ENCODE measurements at places on chromosomes 1 and 21.
A peak's percentile ranks its signal among the peaks of the same experiment; 100 is the strongest.

- peak; percentile 67 for ATAC-seq
Measured at GRCh38 chr1:51303751-51304251, 26.6 kb downstream of the TTC39A start.

GRCh38 chr1:206739411-206740076 is 31.0 kb upstream of the IL19 start:
- peak; percentile 78 for ATAC-seq

- no peak for ATAC-seq
Measured at GRCh38 chr1:84363019-84363418, 35.3 kb upstream of the DNASE2B start.

DNA sequence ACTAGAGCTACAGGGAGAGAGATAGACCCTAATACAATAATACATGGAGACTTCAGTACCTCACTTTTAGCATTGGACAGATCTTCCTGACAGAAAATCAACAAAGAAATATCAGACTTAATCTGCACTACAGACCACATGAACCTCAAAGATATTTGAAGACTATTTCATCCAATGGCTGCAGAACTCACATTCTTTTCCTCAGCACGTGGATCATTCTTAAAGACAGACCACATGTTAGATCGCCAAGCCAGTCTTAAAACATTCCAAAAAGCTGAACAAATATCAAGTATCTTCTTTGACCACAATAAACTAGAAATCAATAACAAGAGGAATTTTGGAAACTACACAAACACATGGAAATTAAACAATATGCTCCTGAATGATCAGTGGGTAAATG is 576.0 kb downstream of the KIF26B start:
- ATAC-seq, result no peak

- no peak for ATAC-seq
Measured at GRCh38 chr1:4075436-4076225, 175.6 kb upstream of the C1orf174 start.

DNA sequence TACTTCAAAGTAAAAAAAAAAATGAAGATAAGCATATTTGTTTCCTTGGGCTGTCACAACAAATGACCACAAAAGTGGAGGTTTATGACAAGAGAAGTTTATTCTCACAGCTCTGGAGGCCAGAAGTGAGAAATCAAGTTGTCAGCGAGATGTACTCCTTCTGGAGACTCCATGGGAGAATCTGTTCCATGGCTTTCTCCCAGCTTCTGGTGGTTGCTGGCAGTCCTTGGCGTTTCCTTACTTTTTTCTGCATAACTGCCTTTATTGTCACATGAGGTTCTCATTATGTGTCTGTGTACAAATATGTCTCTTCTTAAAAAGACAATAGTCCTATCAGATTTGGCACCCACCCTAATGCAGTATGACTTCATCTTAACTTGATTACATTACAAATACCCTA is 398.3 kb downstream of the KCNT2 start:
- ATAC-seq, result no peak

DNA sequence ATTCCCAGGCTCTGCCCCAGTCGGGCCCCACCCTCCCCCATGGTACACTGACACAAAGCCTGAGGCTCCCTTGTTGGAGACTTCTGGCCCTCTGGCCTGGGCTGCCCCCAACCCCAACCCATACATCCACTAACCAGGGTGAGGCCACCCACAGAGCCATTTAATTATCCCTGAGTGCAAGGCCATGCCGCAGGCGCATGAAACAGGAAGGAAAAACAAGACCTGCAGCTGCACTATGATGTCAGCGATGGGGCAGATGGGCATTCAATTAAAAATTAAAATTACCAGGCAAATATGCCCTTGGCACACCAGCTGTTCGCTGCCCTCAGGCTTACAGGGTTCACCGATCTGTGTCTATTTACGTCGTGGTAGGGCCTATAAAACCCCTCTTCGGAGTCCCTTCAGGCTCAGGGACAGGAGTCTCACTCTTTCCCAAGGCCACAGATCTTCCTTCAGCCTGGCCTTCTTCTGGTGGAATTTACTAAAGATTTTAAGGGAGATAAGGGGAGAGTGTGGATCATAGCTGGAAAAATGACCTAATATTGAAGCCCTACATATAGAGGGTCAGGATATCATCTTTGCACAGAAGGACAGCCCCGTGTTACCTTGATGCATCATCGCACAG is 29.6 kb upstream of the RGS16 start:
- ATAC-seq, result no peak

- ATAC-seq, result peak; percentile 38
Measured at GRCh38 chr1:207088701-207089626, at the start of gene C4BPB. Gene C4BPB, plus strand, starts transcription at chr1:207088860. Its CDS starts 672 bp downstream, at chr1:207089532.

DNA sequence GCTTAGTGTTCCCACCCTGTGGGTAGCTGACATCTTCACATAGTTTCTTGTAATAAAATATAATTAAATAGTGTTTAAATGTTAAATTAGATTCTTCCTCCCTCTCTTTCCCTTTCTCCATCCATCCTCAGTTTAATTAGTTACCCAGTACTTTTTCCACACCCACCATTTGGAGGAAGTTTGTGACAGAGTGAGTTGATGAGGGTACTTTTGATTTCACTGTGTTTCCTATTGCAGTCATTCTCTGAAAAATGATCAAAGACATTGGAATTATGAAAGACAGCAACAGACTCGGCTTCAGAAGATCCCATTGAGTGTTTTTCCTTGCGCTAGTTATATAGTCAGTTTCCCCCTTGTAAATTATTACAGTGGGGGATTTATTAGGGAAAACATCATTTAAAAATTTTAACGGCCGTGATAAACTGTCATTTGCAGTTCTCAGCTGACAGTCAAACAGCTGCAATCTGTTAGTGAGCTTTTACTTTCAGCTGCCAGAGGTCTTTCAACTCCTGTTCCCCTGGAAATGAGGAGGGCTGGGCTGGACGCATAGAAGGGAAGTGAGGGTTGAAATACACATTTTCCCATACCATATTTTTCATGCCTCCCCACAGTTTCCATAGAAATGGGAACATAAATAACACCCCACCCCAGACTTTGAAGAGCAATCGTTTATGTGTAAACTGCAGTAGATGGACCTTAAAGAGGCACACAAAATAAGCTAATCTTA is 61.3 kb upstream of the CACYBP start:
- no peak for ATAC-seq

GRCh38 chr1:39872698-39873097 is 10.6 kb downstream of the TRIT1 start:
- no peak for ATAC-seq

DNA sequence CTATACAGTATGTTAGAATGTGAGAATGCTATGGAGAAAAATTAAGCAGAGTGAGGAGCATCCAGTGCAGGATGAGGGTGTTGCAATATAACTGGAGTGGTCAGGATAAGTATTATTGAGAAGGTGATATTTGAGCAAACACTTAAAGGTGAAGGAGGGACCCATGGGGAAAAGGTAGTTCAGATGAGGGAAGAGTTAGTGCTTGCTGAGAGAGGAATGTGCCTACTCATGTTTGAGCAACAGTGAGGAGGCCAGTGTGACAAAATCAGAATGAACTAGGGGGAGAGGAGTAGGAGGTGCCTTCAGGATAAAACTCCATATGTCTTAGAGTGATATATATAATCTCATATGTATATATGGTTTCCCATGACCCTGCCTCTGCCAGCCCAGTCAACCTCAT is 6.2 kb upstream of the TRIM45 start:
- ATAC-seq, result no peak

DNA sequence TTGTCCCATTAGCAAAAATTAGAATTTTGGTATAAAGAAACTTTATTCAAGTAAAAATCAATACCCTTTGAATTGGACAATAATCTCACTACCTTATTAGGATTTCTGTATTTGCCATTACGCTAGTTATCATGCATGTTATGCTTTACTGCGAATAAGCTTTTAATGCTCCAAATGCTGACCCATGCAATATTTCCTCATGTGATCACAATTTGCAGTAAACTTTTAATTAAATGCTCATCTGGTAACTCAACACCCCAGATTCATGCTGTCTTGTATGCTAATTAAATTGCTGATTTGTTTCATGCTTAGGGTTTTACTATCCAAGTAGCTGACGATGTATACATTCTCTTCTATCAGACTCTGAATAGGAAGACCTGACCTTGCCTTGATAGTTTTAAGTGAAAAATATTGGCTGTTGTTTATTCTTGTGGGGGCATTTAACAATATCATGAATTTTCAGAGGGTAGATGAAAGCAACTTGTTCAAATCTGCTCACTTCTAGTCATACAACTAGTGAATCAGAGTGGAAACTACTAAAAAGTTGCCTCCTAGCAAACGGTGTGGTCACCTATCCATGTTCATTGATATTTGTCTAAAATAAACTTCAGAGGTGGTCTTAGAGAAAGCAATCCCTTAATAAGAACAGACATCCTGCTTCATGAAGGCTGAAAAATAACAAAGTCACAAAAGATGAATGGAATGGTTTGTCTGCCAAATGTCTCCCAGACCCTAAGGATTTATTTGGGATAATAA is 5.6 kb downstream of the XCL1 start:
- no peak for ATAC-seq

DNA sequence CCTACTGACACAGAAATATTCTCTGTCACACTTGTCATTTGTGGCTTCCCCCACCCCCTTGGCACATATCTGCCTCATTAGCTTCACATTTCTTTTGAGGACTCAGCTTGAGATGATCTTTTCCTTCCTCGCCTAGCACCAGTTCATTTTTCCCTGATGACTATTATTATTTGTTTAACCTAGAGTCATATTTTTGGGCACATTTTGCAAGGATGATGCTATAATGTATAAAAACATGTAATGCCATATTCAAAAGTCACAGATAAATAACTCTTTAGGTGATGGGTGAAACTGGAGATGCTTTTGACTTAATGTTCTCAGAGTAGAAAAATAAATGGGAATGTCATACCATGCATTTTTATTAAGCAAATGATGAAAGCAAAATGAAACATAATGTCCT is 202.7 kb downstream of the BACH1 start:
- no peak for ATAC-seq

- no peak for ATAC-seq
Measured at GRCh38 chr1:162364498-162364897, 12.2 kb downstream of the SPATA46 start.

DNA sequence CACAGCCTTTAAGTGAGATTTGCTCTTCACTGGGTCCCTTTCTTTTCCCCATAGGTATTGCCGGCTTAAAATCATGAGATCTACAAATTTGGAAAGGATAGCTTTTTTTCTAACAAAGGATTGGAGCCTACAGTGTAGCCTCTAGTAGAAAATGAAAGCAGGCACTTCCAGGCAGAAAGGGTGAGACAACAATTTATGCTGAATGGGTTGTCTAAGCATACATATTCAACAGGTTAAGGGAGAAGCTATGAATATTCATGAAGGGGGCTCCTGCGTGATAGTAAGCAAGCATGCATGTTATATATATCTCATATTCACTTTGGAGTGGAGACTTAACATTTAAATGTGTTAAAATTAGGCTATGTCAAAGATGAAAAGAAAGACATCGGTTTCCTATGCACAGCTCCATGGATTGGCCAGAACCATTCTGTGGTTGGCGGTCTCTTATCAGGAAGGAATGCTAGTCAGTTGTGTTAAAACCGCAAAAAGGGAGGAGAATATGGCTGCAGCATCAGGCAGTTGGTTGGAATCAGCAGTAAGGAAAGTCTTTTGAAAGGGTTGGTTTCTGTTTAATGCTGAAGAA is 66.0 kb downstream of the VCAM1 start:
- no peak for ATAC-seq

DNA sequence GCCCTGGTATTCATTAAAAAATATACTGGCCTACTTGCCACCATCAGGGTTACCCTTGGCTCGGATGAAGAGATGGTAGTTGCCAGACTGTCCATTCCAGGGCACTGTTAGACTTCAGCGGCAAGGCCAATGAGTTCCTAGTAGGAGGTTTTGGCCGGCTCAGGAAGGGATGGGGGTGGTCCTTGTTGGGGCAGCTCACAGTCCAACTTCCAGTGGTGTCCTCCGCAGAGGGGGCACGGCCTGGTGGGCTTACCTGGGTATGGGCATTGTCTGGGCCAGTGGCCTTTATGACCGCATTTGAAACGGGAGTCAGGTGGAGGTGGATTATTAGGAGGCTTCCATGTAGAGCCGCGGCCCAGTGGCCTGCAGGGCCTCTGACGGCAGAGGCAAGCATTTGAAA is 139.1 kb upstream of the ETV3 start:
- no peak for ATAC-seq

DNA sequence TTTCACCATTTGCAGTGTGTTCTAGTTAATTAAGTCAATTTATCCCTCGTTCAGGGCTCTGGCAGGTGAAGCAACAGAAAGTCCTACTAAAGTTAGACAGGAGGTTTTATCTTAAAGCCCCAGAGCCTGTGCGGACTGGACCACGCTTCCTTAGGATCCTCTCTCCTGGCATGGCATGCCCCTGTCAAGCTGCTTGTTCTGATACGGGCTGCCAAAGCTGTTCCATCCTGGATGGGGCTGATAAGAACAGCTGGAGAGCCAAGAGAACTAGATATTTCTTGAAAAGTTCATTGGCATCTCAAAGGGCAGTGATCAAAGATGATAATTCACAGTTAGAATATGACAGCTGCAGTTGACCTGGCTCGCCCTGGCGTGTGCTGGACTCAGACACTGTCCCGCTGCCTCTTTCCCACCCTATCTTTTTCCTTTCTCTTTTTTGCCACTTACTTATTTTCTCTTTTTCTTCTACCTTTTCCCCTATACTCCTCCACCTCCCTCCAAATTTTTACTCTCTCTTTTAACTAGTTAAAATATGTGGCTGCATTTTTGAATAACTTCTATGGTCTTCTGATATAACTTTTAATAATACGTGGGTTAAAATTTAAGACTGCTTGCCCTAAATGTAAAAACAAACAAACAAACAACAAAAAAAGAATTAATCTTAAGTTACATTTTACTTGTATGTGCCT is 96.7 kb downstream of the ABCA4 start:
- no peak for ATAC-seq

DNA sequence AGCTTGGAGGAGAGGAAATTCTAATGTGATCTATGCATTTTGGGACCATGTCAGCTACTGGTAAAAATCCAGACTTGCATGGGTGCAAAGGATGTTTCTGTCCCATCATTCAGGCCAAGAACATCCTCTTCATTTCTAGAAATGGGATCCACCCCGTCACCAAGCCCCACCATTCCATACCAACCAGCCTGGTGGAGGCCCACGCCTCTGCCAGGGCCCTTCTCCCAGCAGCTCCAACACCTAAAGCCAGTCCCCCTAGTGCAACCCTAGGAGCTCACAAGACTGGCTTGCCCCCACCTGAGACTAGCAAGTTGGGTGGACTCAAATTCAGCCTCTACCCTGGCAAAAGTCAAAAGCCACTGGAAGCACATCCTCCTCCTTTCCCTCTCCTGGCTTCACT is 1.9 kb downstream of the ARHGEF11 start:
- no peak for ATAC-seq

- peak; percentile 8 for ATAC-seq
Measured at GRCh38 chr1:2314273-2314802, 77.0 kb downstream of the MORN1 start.
